ENCODE measurements at places on chromosomes 6 and 20.
A peak's percentile ranks its signal among the peaks of the same experiment; 100 is the strongest.

DNA sequence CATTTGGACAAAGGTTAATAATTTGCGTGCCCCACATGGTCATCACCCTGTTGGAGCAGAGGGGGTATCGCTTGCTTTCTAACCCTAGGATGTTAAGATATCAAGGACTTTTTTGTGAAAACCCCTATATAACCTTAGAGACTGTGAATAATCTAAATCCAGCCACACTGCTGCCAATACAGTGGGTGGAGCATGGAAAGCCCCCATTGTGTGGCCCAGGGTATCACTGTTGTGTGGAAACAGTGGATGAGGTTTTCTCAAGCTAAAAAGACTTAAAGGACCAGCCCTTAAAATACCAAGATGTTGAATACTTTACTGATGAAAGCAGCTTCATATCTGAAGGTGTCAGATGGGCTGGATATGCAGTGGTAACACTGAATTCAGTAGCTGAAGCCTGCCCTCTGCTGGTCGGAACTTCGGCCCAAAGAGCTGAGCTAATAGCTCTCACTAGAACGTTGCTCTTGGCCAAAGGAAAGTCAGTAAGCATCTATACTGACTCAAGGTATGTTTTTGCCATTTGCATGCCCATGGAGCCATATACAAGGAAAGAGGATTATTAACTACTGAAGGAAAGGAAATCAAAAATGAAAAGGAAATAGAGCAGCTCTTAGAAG lies 695.2 kb downstream of the PHF3 start:
- no peak for DNase-seq

DNA sequence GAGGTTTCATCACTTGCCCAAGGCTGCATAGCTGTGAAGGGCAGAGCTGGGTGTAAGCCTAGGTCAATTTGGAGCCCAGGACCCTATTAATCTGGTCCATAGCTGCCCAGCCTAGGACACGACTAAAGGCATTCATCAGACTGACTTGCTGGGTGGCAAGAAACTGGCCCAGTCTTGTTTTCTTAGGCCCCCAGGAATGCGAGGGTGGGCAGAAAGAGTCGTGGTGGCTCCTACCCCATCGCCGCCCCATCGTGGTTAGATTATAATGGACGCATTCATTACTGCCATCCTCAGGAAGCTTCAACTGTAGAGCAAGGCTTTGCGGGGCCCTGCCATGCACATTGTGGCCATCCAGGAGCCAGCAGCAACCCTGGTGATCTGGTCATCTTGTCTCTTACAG lies 16.1 kb downstream of the DYNLRB1 start:
- no peak for DNase-seq

GRCh38 chr6:73579851-73580246 lies 59.0 kb upstream of the EEF1A1 start:
- peak; percentile 71 for DNase-seq

DNA sequence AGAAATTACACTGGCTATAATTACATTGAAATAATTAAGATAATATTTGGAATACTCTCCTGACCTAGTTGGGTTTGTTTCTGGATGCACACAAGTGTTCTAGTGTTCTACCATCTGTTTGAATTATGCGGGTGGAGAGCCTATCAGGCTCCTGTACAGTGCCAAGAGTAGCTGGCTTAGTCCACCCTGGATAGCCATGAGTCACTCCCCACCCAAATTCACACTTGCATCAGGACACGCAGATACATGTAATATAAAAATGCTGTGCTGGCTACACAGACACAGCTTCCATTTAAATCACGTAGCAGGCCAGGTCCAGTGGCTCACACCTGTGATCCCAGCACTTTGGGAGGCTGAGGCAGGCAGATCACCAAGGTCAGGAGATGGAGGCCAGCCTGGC lies 686.2 kb upstream of the SLC35B3 start:
- peak; percentile 85 for DNase-seq

- DNase-seq = no peak
Measured at GRCh38 chr20:63091901-63092659, 85.3 kb upstream of the BHLHE23 start.

GRCh38 chr6:31776989-31777666 lies at the start of gene VWA7:
TSS of gene VWA7 (minus strand) at chr6:31777328. CDS start at chr6:31776779, 549 bp downstream.
- DNase-seq = peak; percentile 85

DNA sequence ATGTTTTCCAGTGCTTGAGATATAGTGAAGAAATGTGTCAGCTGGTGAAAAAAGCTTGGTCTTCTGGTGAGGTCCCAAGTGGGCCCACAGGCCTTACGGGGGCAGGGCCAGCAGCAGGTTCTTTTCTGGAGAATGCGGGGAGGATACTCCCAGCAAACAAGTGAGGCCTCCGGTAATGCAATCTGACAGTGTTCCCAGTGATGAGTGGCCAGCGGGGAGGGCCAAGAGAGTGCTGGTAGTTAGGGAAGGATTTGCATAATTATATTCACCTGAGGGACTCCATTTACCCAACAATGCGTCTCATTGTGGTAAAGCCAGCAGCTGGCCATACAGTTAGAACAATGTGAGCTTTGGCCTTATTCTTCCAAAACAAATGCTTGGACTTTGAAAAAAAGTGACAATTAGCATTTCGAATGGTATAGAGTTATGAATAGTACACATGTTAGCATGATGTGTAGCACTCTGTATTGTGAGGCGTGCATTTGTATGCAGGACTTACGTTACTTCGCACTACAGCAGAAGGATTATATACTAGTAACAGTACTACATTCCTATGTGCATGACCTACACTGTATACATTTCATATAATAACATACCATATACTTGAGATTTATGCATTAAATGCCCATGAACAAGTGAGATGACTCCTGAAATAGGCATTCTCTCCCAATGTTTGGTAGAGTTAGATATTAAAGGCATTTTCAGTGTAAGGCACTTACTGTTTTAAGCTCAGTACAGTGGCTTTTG lies 69.8 kb downstream of the MYB start:
- DNase-seq = no peak

DNA sequence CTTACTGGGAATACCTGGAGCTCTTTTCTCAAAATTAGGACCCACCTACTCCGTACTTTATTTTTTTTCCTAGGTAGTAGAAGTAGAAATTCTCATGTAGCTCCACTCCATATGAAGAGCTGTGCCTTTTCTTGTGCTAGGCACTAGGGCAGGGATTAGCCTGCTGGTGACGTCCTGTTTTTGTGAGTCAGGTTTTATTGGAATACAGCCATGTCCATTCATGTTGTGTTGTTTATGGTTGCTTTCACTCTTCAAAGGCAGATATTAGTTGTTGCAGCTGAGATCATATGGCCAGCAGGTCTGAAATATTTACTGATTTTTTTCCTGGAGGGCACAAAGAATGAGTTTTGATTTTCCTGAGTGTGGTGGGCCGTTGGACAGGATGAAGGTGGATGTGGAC lies 20.5 kb downstream of the XRN2 start:
- peak; percentile 61 for DNase-seq

DNA sequence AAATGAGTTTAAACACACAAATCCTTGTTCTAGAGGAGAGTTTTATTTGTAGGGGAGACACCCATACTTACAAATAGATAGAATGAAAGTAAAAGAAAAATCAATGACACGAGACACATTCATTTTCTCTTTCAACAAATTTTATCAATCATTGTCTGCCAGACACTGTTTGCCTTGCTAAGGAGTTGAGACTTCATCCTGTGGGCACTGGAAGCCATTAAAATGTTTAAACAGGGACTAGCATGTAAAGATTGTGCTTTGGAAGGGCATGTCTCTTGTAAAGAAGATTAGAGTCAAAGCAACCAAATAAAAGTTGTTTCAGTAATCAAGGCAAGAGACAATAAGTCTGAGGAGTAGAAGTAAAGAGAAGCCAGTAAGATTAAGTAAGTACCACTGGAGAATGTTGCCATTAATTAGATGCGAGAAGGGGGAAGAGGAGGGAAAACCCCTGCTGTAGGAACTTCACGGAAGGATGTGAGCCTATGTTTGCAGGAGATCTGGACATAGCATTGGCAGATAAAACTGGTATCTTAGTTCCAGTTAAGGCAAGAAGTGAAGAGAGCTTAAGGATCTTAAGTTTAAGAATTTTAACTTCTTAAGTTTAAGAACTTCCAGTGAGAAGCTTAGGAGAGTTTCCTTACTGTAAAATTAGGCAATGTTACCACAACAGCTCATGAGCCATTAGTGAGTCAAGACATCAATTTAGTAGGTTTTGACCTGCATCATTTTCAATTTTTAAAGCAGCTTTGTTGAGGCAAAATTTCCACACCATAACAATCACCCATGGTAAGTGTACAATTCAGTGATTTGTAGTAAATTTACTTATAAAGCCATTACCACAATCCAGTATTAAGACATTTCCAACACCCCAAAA lies 117.0 kb upstream of the UST start:
- DNase-seq = peak; percentile 47

DNA sequence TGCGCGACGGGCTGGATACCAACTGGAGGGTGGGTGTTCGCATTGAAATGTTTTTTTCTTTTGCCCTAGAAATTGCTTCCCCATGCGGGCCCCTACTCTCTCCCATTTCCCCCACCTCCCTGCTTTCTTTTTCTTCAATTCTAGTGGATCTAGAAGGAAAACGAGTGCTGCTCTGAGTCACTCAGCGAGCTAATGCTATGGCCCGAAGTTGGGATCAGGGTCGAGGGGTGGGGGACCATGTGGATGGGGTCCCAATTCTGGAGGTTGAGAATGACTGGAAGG lies 71.5 kb downstream of the SOX4 start:
- DNase-seq = peak; percentile 39

- DNase-seq = peak; percentile 42
Measured at GRCh38 chr6:71289039-71289801, 609 bp downstream of the OGFRL1 start.

GRCh38 chr20:56506103-56506502 lies 18.4 kb upstream of the FAM209A start:
- no peak for DNase-seq

- peak; percentile 52 for DNase-seq
Measured at GRCh38 chr20:62122654-62123449, 577 bp downstream of the LSM14B start.

- no peak for DNase-seq
Measured at GRCh38 chr6:35724059-35724458, 12.8 kb upstream of the ARMC12 start.

- no peak for DNase-seq
Measured at GRCh38 chr6:99186417-99186816, 163.1 kb downstream of the FAXC start.

DNA sequence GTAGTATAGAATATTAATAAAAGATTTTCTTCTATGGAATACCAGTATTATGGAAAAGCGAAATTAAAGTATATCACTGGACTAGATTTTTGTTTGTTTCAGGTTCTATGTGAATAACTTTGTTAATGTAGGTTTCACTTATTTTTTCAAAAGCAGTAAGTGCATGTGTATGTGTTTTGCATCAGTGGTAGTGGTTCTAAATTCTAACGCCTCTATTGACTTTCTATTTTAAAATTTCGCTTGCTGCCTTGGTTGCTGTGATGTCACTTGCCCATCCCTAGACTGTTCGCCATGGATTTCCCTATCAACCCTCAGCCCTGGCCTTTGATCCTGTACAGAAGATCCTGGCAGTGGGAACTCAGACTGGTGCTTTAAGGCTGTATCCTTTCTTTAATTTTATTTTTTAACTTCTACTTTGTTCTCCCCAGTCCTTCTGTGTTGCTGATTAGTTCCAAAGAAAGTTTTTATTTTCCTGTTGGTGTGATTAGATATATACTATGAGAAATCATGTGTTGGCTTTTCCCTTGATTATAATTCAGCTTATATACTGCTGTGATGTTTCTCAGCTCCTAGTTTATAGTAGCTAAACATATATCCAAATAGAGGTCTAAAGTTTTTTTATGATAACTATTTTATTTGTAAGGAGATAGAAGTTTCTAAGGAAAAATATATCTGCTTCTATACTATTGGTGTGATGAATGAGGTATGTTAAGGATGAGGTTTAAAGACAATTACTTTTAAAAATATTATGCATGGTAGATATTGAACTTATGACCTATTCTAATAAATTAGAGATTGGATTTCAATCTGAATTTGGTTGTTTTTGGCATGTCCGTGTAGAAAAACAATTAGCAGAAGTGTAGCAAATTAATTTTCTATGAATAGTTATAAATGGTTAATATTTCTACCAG lies 1.7 kb downstream of the STXBP5 start:
- DNase-seq = no peak

DNA sequence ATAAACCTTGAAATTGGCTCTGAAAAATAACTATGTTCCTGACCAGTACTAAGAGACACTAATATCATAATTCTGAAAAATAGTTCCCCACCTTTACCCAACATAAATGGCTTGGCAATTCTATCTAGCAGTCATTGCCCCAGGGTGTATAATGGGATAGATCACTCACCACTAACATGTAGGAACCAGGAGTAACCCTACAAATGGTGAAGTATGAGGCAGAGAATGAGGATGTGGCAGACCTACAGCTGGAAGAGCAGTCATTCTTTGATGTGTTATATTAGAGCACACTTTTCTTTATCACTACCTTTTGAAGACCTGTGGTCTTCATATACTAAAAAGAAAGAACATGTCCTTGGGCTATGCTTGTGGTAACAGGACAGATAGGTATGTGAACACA lies 136.5 kb upstream of the SYNDIG1 start:
- DNase-seq = no peak

GRCh38 chr6:27684264-27685211 lies 211.6 kb upstream of the ZNF184 start:
- peak; percentile 19 for DNase-seq

DNA sequence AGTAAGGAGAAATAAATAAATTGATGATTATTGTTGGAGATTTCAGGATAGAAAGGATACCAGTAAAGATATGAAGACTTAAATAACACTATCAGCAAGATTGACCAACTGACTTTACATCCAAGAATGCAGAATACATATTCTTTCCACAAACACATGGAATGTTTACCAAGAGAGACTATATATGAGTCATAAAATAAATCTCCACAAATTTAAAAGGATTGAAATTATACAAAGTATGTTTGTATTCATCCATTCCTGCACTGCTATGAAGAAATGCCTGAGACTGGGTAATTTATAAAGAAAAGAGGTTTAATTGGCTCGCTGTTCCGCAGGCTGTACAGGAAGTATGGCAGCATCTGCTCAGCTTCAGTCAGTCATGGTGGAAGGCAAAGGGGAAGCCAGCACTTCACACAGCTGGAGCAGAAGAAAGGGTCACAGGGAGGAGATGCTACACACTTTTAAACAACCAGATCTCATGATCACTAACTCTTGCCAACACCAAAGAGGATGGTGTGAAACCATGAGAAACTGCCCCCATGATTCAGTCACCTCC lies 56.7 kb upstream of the TNFRSF21 start:
- no peak for DNase-seq

GRCh38 chr20:9454791-9455190 lies 59.6 kb upstream of the LAMP5 start:
- DNase-seq = peak; percentile 17

GRCh38 chr6:156449128-156449527 lies 328.1 kb upstream of the ARID1B start:
- DNase-seq = no peak

- DNase-seq = no peak
Measured at GRCh38 chr6:53311586-53311935, 37.2 kb downstream of the ELOVL5 start.

DNA sequence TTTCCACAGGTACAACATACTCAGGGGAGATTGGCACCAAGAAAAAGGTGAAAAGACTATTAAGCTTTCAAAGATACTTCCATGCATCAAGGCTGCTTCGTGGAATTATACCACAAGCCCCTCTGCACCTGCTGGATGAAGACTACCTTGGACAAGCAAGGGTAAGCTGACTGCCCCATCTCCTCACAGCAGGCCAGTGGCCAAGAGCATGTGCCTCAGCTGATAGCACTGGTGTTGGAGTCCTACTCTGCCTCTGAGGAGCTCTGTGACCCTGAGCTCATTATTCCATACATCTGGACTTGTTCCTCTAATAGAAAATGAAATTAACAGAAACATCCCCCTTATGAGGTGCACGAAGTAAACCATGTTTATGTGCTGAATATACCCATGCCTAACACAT lies 102.8 kb downstream of the MTFR2 start:
- DNase-seq = no peak

Data from AG20443 (cell line).